ENCODE measurements at places on chromosomes 7 and 10.
A peak's percentile ranks its signal among the peaks of the same experiment; 100 is the strongest.

- no peak for DNase-seq
Observed at GRCh38 chr7:100895701-100895955, at the start of gene ACHE. TSS of gene ACHE (minus strand) at chr7:100895888. CDS start at chr7:100894232, 1,656 bp downstream.

- no peak for DNase-seq
Observed at GRCh38 chr7:116752305-116753074, 80.5 kb downstream of the MET start.

GRCh38 chr7:105399043-105399725 lies 10.5 kb upstream of the SRPK2 start:
- DNase-seq, result no peak

- no peak for DNase-seq
Observed at GRCh38 chr10:125080984-125081383, 79.4 kb downstream of the CTBP2 start.

DNA sequence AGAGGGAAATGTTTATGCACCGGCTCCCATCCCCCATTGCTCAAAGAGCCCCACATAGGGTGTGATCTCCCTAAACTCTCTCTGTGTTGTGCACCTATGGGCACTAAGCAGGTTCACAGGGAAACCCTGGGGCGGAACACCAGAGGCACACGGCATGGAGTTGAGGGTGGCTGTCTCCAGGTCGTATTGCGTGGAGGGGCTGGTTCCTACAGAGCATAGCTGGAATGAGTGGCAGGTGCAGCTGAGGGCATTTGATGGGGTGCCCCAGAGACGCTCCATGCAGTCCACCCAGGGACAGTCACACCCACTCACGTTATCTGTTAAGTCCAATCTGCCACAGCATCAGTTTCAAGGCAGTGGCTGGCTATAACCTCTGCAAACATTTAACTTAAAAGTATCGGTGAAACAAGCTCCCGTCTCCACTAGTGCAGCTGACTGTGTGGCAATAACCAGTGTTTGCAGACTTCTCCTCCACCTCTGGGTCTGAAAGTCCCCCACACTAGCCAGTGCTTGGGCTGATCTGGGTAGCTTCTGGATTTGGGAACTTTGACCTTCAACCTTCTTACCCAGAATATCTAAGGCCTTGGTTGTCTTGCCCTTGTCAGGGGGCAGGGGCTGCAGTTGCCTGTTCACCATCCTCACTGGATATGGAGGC lies 249.2 kb upstream of the ZNF32 start:
- no peak for DNase-seq

DNA sequence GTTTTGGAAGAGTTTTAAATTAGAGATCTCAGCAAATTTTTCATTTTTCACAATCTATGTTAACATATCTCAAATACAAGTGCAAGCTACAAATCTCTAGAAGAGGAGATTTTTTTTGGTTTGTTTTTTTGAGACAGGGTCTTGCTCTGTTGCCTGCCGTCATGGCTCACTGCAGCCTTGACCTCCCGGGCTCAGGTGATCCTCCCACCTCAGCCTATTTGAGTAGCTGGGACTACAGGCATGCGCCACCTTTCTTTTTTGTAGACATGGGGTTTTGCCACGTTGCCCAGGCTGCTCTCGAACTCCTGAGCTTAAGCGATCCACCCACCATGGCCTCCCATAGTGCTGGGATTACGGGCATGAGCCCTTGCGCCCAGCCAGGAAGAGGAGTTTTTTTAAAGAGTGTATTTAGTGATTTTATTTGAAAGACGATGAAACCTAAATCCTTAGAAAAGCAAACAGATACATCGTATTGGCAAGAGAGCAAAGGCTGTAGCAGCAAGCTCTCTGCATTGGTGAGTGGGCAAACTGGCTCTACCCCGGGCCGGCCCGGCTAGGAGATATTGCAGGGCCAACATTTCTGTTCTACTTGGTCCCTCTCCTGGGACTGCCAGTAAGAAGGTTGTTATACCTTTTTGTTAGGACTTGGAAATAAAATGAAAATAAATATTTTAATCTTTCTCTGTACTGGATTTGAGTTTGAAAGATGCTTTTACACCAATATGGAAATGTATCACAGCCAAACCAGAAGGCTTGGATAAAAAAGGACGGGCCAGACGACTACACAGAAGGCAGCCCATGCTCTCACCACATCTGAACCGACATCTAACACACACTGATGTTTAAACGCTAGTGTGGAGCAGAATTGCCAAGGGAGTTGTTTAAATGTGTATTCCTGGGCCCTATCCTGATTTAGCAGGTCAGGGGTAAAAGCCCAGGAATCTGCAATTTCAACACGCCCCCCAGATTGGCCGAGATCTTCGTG lies 49.6 kb upstream of the RHEB start:
- DNase-seq, result no peak

- DNase-seq, result no peak
Observed at GRCh38 chr10:95987685-95988426, 55.5 kb upstream of the CCNJ start.

GRCh38 chr7:51455086-51455485 lies 138.5 kb upstream of the COBL start:
- DNase-seq, result no peak

- DNase-seq, result no peak
Observed at GRCh38 chr10:124685261-124685660, 58.9 kb downstream of the FAM53B start.

DNA sequence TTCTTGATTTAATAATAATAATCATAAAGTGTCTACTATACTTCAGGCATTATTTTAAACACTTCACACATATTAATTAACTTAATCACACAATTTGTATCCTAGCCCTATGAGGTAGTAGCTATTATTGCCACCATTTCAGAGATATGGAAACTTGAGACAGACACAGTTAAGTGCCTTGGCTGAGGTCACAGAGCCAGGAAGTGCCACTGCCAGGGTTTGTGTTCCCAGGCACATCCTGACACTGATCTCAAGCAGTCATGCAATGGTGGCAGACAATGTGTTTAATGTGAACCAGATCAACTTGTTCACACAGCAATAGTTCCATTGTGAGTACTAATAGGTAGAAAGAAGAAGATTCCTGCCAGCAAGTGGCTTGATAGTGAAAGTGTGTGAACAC lies 666.0 kb downstream of the SUGCT start:
- DNase-seq, result no peak

DNA sequence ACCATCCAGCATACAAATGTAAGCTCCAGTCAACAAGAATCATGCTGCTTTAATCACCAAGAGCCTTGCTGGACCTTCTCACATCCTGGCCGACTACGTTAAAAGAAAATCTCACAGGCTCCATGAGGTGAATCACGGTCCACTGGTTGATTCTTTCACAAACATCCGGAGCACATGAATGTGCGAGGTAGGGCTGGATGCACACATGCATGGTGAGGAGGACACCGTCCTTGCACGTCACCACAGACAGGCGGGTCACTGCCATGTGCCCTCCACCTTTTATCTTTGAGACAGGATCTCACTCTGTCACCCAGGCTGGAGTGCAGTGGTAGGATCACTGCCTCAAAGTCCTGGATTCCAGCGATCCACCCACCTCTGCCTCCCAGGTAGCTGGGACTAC lies 265.1 kb downstream of the PARD3 start:
- no peak for DNase-seq

DNA sequence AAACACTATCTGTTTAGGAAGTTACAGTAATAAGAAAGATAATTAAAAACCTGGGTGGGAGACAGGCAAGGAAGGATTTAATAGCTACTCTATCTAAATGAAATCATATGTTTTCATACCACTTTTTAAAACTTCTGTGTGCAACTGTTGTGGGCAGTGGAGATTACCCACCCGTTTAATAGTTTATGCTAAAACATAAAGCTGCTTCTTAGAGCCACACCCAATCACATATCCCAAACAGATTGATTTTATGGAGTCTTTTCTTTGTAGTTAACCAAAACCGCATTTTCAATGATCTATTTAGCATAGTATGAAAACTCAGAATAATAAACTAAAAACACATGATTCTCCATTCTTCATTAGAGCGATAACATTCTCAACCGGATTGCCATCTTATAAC lies 304.1 kb downstream of the AGMO start:
- DNase-seq, result no peak

DNA sequence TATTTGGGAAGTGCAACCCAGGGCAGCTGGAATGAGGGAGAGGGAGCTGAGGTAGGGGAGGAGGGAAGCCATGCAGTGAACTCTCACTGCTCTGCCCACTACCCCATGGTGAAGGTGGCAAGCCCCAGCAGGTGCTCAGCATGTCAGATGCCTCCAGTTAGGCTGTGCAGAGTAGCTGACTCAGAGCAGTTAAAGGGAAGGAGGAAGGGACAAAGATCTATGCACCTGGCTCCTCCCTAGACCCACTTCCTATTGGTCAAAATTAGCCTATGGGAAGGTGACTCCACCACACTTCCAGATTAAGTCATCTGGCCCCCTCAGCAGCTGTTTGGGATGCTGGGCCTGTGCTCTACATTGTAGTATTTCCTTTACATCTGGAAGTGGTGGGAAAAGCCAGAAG lies 125.7 kb upstream of the MTPN start:
- DNase-seq, result no peak

- peak; percentile 8 for DNase-seq
Observed at GRCh38 chr7:16590424-16590823, 55.1 kb downstream of the ANKMY2 start.

DNA sequence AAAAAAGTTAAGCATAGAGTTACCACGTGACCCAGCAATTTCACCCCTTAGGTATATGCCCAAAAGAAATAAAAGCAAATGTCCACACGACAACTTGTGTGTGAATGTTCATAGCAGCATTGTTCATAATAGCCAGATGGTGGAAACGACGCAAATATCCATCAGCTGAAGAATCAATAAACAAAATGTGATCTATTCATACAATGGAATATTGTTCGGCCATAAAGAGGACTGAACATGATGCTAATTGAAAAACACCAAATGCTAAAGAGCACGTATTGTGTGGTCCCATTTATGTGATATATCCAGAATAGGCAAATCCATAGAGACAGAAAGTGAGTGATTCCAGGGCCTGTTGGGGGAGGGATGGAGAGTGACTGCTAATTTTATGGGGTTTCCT lies 18.3 kb upstream of the USP6NL start:
- no peak for DNase-seq

- no peak for DNase-seq
Observed at GRCh38 chr7:2191016-2191415, 41.7 kb downstream of the MAD1L1 start.

GRCh38 chr7:29408841-29409243 lies 154.8 kb upstream of the PRR15 start:
- DNase-seq, result peak; percentile 87

- peak; percentile 25 for DNase-seq
Observed at GRCh38 chr7:51067757-51068156, 248.9 kb downstream of the COBL start.

- DNase-seq, result no peak
Observed at GRCh38 chr7:57216340-57216739, 84.1 kb upstream of the ZNF479 start.

- DNase-seq, result no peak
Observed at GRCh38 chr10:124083740-124084397, 9.5 kb downstream of the CHST15 start.

All from DMS79 treated with DMSO at 0.1 percent for 48 hours (cell line).